ENCODE measurements at places on chromosomes 11 and 22.

- no peak for DNase-seq
Measured at GRCh38 chr22:45577746-45578523, 75.3 kb downstream of the FBLN1 start.

- DNase-seq, result no peak
Measured at GRCh38 chr11:72859126-72859525, 44.9 kb downstream of the ATG16L2 start.

GRCh38 chr22:33194529-33195077 is 136.4 kb upstream of the SYN3 start:
- DNase-seq, result no peak

DNA sequence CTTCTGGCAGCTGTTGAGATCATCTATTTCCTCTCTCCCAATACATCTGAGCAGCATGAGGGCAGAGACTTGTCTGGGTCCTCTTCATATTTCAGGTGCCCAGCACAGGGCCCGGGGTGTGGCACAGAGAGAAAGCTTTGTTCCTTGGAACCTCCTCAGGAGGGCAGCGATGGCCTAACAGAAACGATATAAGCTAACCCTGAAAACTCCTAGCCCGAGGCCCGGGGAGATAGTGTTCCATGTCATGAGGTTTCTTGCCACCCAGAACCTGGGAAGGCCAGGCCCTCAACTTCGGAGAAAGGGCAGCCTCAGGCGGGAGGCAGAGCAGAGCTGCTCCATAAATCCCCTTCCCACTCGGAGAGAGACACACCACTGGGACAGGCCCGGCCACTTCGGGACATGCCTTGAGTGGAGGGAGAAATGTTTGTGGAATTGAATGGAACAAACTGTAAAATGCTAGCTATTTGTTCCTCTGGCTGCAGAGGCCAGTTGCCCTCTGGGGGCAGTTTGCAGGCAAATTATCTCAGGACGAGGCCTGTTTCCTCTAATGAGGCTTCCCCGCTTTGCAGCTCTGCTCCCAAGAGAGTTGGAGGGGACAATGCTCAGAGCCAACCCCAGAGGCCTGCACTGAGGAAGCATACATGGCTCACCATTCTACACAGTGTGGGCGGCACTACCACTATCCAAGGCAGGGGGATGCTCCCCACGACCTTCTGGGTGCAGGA is 11.6 kb downstream of the ARRB1 start:
- no peak for DNase-seq

Data from non-pigmented ciliary epithelial cell (primary cell).